ENCODE measurements at places on chromosomes 1 and 21. TPM values are rescaled to one million over a fixed set of nuclear protein-coding genes. Genes with fewer than 3 reads are reported as not detected.

Gene CFHR3
- 2.5 TPM for polyA plus RNA-seq

Gene PEX10
- 18.0 TPM for polyA plus RNA-seq

Gene LPAR3
- 0.11 TPM for polyA plus RNA-seq

Gene TFF2
- not detected for polyA plus RNA-seq

Gene KIAA1614
- polyA plus RNA-seq = 12.3 TPM

Gene STPG1
- 1.8 TPM for polyA plus RNA-seq

Gene PCNX2
- 2.5 TPM for polyA plus RNA-seq

Gene RAB7B
- 9.2 TPM for polyA plus RNA-seq

Gene SLAMF1
- polyA plus RNA-seq = 0.05 TPM

Data from forelimb muscle (tissue), 1 donor.